GM23338 (cell line): ENCODE measurements at places on chromosomes 12 and 14. TPM values are rescaled to one million over a fixed set of nuclear protein-coding genes. Genes with fewer than 3 reads are reported as not detected.

DNA sequence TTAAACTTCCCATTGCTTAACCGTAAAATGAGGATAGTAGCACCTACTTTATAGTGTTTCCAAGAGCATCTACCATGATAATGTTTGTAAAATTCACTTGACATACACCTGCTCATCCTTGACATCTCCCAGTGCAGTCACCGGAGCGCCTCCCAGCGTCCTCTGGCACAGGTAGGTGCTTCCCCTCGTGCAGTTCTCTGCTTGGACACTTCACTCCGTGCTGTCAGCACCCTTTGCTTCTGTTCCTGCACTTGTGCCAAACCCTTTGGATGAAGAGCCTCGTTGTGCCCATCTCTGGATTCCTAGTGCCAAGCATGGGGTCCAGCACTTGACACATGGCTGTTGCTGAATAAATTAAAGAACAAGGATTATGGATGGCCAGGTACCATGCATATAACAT is 28.3 kb downstream of the ETV6 start:
- H3K27ac ChIP-seq = no peak overlapping the region
- H3K36me3 ChIP-seq = no peaks in the 10 kb centered on the region
- DNase-seq = no peak
- H3K27me3 ChIP-seq = no peaks in the 10 kb centered on the region

The GRIP1 gene
- 12.7 and 13.7 TPM in 2 replicates for total RNA-seq

DNA sequence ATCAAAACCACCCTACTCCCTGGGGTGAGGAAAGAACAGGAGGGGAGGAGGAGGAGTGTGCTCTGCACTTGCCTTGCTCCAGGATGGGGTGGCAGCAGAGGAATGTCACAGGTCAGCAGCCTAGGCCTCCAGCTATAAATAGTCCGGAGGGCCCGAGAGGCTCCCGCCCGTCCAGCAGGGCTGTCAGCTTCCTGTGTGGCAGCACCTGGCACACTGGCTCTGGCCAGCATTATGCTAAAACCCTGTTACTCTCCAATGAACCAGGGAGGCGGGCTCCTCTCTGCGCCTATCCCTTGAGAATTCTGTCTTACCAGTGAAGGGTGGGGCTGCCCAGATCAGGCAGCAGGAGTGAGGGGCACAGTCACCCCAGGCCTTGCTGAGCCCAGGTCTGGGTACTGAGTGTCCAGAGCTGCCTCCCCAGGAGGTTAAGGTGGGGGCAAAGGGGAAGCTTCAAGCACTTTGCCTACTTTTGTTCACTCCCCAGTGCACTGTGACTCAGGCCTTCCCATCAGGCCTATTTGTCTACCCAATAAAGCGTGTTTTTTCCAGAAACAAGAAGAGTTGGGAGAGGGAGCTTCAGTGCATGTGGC is 1.2 kb upstream of the COX14 start:
- H3K4me3 ChIP-seq = peak overlapping the region; percentile 45
- peak; percentile 70 for DNase-seq
- no peaks in the 10 kb centered on the region for H3K36me3 ChIP-seq
- peak overlapping the region; percentile 84 for H3K27ac ChIP-seq
- no peaks in the 10 kb centered on the region for H3K27me3 ChIP-seq

- no peaks in the 10 kb centered on the region for H3K4me1 ChIP-seq
- no peak for DNase-seq
- H3K4me3 ChIP-seq = no peak overlapping the region
- no peaks in the 10 kb centered on the region; the same call in 1 of the 2 replicates for H3K36me3 ChIP-seq
- no peak overlapping the region for H3K27ac ChIP-seq
Observed at GRCh38 chr12:75525263-75525662, 13.9 kb upstream of the KRR1 start.

GRCh38 chr12:22283508-22283907 is 51.0 kb downstream of the ST8SIA1 start:
- H3K36me3 ChIP-seq = no peaks in the 10 kb centered on the region
- H3K27me3 ChIP-seq = no peaks in the 10 kb centered on the region
- no peak overlapping the region for H3K27ac ChIP-seq
- peak; percentile 13 for DNase-seq
- H3K4me1 ChIP-seq = 0 out of 2 replicates have a peak, but pooled peaks cover 6% of the 10 kb centered on the region

DNA sequence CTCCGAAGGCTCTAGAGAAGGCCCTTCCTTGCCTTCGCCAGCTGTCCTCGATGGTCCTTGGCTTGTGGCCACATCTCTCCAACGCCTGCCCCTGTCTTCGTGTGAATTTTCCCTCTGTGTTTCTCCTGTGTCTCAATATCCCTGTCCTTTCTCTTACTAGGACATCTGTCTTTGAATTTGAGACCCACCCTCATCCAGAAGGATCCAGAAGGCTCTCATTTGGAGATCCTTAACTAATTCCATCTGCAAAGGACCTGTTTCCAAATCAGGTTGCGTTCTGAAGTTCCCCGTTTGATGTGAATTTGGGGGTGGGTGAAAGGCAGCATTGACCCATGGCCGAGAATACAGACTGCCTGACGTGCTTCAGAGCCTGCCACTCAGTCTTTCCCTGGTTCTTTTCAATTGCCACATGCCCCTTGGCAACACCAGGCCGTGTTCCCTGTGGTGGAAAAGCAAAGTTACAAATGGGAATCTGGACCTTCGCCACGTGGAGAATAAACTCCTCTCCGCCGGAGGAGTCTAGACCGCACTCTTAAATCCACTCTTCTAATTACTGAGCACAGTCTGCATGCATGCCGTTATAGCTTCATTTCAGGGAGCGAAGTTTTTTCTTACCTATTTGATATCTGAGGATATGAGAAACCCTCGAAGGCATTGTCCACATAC is 158.8 kb downstream of the TMEM132C start:
- H3K4me3 ChIP-seq = no peak overlapping the region
- DNase-seq = no peak
- no peak overlapping the region for H3K27ac ChIP-seq
- no peaks in the 10 kb centered on the region for H3K27me3 ChIP-seq
